OCI-LY7 (cell line): ENCODE measurements at places on chromosomes 3 and 15. TPM values are rescaled to one million over a fixed set of nuclear protein-coding genes. Genes with fewer than 3 reads are reported as not detected.

- DNase-seq = no peak
Measured at GRCh38 chr3:194586836-194587235, 46.4 kb downstream of the TMEM44 start.

The C3orf18 gene
- 8.0 and 9.5 TPM in 2 replicates for total RNA-seq

The SOX14 gene
- not detected in 2 replicates for total RNA-seq

The SNRK gene
- total RNA-seq = 15.5 and 16.3 TPM in 2 replicates

DNA sequence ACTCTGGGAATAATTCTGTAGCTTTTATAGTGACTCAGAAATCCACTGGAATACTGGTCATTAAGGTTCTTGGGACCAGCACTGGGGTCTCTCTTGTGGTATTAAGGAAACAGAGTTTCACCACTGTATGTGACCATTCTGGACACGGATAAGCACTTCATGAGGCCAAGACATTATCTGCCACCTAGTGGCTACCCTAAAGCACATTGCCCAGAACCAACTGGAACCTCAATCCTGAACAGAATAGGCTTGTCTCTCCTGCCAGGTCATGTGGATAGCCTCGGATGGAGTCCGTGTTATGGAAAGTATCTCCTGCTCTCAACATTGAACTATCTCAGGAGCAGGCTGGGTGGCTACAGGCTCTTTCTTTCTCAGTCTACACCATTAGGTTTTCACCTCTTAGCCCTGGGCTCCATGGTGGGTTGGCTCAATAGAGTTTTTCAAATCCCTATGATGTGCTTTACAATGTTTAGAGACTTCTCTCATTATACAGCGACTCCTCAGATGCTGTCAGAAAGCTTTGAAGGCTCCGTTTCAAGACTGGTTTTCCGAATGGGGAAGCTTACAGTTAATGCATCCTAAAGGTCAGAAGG, 167.6 kb upstream of the ST8SIA2 start:
- DNase-seq = peak; percentile 34

The GNAT1 gene
- total RNA-seq = not detected in 2 replicates

GRCh38 chr3:155553326-155553725, 191.5 kb downstream of the PLCH1 start:
- no peak for DNase-seq

DNA sequence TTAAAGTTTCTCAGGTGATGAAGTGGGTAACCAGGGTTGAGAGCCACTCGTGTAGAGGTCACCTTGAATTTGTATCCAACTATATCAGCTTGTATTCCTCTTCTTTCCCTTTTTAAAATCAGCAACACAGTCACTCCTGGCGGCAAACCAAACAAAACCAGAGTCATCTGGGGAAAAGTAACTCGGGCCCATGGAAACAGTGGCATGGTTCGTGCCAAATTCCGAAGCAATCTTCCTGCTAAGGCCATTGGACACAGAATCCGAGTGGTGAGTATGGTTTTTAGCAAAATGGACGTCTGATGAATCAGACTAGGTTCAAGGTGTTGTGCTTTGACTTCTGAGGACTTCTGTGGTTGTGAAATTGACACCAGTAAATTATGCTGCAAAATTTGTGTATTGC, 3.9 kb downstream of the RPL35A start:
- DNase-seq = no peak

GRCh38 chr3:55704521-55704920, 217.4 kb upstream of the WNT5A start:
- no peak for DNase-seq

DNA sequence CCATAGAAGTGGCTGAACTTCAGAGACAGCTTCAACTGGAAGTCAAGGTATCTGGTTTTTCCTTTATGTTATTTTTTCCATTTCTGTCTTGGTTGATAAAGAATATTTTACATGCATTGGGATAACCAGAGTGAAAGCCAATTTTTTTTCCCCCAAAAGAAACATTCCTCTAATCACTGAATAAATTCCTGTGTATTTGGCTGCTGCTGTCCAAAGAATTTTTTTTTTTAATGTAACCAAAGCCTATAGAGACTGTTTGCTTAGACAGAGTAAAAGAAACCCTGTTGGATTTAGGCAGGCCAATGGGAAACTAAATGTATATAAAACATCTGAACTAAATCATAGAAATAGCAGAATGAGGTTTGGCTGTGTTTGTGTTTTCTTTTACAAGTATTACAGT, 75.2 kb downstream of the CGNL1 start:
- DNase-seq = no peak

- no peak for DNase-seq
Measured at GRCh38 chr3:192675958-192676649, 51.2 kb downstream of the FGF12 start.

- DNase-seq = no peak
Measured at GRCh38 chr3:37626736-37627565, 234.7 kb upstream of the CTDSPL start.

DNA sequence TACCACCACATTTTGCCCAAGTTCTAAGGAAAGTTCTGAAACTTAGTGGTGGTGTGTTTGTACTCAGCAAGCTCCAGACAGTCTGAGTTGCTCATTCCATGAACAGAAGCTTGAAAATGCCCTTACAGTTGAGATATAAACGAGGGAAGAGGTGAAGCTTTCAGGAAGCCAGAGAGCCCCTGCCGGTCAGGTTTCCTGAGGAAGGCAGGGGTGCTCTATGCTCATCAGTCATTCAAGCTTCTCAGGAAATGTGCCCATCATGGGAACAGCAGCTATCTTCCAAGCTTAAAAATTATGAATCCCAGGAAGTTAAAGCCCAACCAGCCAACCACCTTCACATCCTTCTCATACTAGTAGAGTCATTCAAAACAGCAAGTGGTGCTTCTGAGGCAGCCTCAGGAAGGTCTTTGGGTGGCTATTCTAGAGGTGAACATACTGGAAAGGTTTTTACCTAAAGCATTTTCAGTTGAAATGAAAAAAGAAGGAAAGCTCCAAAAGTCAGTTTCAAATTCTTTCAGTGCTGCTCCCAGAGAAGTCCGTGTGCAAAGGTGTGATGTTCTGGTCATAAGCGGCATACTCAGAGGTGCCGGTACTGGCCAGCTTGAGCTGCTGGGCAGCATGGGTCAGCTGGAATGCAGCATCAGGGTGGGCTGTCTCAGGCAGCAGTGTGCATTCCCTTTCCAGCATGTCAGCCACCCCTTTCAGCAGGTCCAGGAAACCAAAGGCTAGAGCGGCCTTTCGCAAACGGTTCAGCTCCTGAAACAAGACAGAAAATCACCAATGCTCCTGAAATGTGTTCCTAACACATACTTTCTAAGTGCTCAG, 31.8 kb downstream of the INTS14 start:
- no peak for DNase-seq

DNA sequence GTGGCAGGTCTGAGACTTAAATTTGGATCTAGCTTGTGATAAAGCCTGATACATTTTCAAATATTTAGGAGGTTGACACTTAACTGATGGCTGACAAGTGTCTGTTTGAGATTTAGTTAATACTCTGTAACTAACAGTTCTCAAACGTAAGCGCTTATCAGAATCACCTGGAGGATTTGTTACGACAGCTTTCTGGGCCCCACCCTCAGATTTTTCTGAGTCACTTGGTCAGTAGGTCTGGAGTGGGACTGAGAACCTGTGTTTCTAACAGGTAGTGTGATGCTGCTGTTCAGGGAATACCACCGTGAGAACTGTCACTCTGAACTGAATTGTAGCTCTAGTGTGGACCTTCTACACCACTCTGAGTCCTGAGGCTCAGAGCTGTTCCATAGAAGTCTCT, 85.5 kb downstream of the CEMIP start:
- DNase-seq = no peak

GRCh38 chr15:67248011-67248505, 6.4 kb downstream of the AAGAB start:
- no peak for DNase-seq
